ENCODE measurements at places on chromosomes 7 and 10.

GRCh38 chr10:79438021-79438698 lies 7.3 kb downstream of the ZCCHC24 start:
- no peak for DNase-seq
- H3K4me3 ChIP-seq = no peak overlapping the region
- no peak overlapping the region for H3K27ac ChIP-seq
- peaks cover under 1% of the 10 kb centered on the region for H3K4me1 ChIP-seq
- H3K27me3 ChIP-seq = no peaks in the 10 kb centered on the region
- H3K36me3 ChIP-seq = no peaks in the 10 kb centered on the region

- no peaks in the 10 kb centered on the region for H3K4me1 ChIP-seq
- H3K27me3 ChIP-seq = no peaks in the 10 kb centered on the region
- no peak overlapping the region for H3K4me3 ChIP-seq
- DNase-seq = no peak
Observed at GRCh38 chr10:122577311-122577885, 16.8 kb downstream of the DMBT1 start.

GRCh38 chr10:30383356-30383755 lies 34.3 kb upstream of the MTPAP start:
- no peak overlapping the region for H3K27ac ChIP-seq
- no peaks in the 10 kb centered on the region for H3K4me1 ChIP-seq
- H3K4me3 ChIP-seq = no peak overlapping the region
- no peaks in the 10 kb centered on the region for H3K36me3 ChIP-seq

DNA sequence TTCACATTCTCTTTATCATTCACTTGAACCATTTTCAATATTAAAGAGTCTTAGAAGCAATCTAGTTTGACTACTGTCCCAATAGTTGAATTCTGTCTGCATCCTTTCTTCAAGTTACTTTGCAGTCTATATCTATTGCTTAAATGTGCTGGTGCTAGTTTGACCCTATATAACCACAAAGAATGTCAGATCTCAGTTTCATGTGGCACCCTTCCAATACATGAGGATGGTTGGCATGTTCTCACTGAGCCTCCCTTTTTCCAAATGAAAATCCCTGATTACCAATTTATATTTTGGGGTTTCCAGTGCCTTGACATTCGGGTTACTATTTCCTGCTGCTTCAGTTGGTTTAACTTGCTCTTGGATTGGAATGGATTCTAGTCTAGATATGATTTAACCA lies 292.7 kb downstream of the EXOC4 start:
- no peaks in the 10 kb centered on the region for H3K36me3 ChIP-seq
- no peak for DNase-seq
- H3K4me1 ChIP-seq = no peaks in the 10 kb centered on the region
- H3K27me3 ChIP-seq = no peaks in the 10 kb centered on the region
- H3K4me3 ChIP-seq = no peak overlapping the region

- no peaks in the 10 kb centered on the region for H3K27me3 ChIP-seq
- no peak overlapping the region for H3K4me3 ChIP-seq
- H3K36me3 ChIP-seq = no peaks in the 10 kb centered on the region
- no peak for DNase-seq
Observed at GRCh38 chr7:47943676-47944474, 4.4 kb downstream of the PKD1L1 start.

DNA sequence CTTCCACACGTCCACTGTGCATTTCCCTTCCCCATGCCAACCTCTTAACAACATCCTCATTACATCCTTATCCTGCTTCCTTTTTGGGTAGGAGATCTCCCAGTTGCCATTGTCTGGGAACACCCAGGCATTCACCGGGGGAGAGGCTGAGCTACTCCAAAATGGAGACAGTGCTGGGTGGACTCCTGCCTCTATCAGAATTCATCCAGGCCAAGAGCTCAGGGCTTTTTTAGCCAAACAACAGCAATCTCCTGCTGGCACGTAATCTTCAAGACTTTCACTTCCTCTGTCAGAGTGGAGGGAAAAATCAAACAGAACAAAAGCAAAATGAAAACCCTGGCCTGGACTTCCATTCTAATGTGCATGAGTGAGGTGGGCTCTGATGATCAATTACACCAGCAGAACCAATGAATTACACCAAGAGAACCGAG lies 245.0 kb downstream of the PRPF18 start:
- no peaks in the 10 kb centered on the region for H3K27me3 ChIP-seq
- no peak overlapping the region for H3K4me3 ChIP-seq
- no peaks in the 10 kb centered on the region for H3K4me1 ChIP-seq
- H3K36me3 ChIP-seq = no peaks in the 10 kb centered on the region

GRCh38 chr7:136710751-136711150 lies 157.7 kb upstream of the CHRM2 start:
- H3K27ac ChIP-seq = no peak overlapping the region
- no peak for DNase-seq
- no peaks in the 10 kb centered on the region for H3K27me3 ChIP-seq
- no peaks in the 10 kb centered on the region for H3K36me3 ChIP-seq

GRCh38 chr7:151732292-151732691 lies 144.6 kb downstream of the PRKAG2 start:
- no peaks in the 10 kb centered on the region for H3K36me3 ChIP-seq
- H3K27ac ChIP-seq = no peak overlapping the region
- H3K4me3 ChIP-seq = no peak overlapping the region

- no peaks in the 10 kb centered on the region for H3K36me3 ChIP-seq
- no peaks in the 10 kb centered on the region for H3K27me3 ChIP-seq
- no peaks in the 10 kb centered on the region for H3K4me1 ChIP-seq
Observed at GRCh38 chr7:34143402-34143801, 238.1 kb downstream of the BMPER start.

- H3K36me3 ChIP-seq = no peaks in the 10 kb centered on the region
- no peaks in the 10 kb centered on the region for H3K27me3 ChIP-seq
- no peaks in the 10 kb centered on the region for H3K4me1 ChIP-seq
- no peak for DNase-seq
- H3K27ac ChIP-seq = no peak overlapping the region
Observed at GRCh38 chr7:138352570-138353461, 107.2 kb upstream of the TRIM24 start.

- no peak overlapping the region for H3K27ac ChIP-seq
- no peaks in the 10 kb centered on the region for H3K4me1 ChIP-seq
- DNase-seq = no peak
- no peak overlapping the region for H3K4me3 ChIP-seq
- H3K36me3 ChIP-seq = no peaks in the 10 kb centered on the region
Observed at GRCh38 chr10:97184971-97185325, 811 bp downstream of the SLIT1 start.

DNA sequence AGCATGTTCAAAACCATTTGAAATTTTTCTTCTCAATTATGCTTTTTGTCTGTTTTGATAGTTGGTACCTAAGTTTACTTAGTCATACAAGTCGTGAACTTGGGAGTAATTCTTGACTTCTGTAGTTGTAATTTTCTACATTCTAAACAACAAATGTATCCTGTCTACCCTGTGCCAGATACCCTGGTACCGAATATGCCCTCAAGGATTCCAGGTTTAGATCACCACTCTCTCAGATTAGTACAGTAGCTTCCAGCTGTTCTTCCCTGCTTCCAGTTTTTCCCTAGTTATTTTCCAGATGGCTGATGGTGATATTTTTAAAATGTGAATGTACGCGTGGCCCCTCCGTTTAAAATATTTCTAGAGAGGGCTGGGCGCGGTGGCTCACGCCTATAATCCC lies 6.5 kb downstream of the STAM start:
- no peaks in the 10 kb centered on the region for H3K36me3 ChIP-seq
- no peak for DNase-seq
- no peak overlapping the region for H3K27ac ChIP-seq
- H3K4me3 ChIP-seq = no peak overlapping the region
- H3K27me3 ChIP-seq = no peaks in the 10 kb centered on the region

GRCh38 chr10:89653410-89653869 lies 8.4 kb upstream of the PANK1 start:
- no peak for DNase-seq
- no peak overlapping the region for H3K4me3 ChIP-seq
- no peaks in the 10 kb centered on the region for H3K27me3 ChIP-seq
- H3K4me1 ChIP-seq = no peaks in the 10 kb centered on the region
- no peak overlapping the region for H3K27ac ChIP-seq

DNA sequence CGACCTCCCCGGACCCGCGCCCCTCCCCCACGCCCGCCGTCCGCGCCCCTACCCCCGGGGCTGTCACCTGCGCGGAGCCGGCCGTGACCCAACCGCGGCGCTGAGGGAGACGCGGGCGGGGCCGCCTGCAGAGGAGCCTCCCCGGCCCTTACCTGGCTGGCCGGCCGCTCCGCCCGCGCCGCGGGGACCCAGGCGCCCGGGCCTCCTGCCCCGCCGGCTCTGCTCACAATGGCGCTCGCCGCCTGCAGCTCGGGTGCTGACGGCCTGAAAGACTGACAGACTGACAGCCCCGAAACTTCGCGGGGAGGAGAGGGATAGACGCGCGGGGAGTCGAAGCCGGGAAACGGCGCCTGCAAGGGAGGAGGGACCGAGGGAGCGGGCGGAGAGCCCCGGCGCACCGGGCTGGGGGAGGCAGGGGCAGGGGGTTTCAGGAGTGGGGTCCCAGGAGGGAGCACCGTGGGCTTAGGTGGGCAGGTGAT lies 393 bp downstream of the ZNF467 start:
- H3K27me3 ChIP-seq = no peaks in the 10 kb centered on the region
- H3K27ac ChIP-seq = no peak overlapping the region
- no peak for DNase-seq
- no peaks in the 10 kb centered on the region for H3K36me3 ChIP-seq
- H3K4me1 ChIP-seq = peaks cover 12% of the 10 kb centered on the region

GRCh38 chr10:132972149-132972985 lies 30.0 kb upstream of the CFAP46 start:
- no peaks in the 10 kb centered on the region for H3K36me3 ChIP-seq
- H3K27me3 ChIP-seq = peaks cover 4% of the 10 kb centered on the region
- no peak overlapping the region for H3K4me3 ChIP-seq
- H3K4me1 ChIP-seq = no peaks in the 10 kb centered on the region

- no peaks in the 10 kb centered on the region for H3K4me1 ChIP-seq
- H3K36me3 ChIP-seq = peaks cover 17% of the 10 kb centered on the region
- no peaks in the 10 kb centered on the region for H3K27me3 ChIP-seq
- no peak for DNase-seq
- H3K27ac ChIP-seq = no peak overlapping the region
Observed at GRCh38 chr7:108492742-108493141, 33.2 kb downstream of the PNPLA8 start.

DNA sequence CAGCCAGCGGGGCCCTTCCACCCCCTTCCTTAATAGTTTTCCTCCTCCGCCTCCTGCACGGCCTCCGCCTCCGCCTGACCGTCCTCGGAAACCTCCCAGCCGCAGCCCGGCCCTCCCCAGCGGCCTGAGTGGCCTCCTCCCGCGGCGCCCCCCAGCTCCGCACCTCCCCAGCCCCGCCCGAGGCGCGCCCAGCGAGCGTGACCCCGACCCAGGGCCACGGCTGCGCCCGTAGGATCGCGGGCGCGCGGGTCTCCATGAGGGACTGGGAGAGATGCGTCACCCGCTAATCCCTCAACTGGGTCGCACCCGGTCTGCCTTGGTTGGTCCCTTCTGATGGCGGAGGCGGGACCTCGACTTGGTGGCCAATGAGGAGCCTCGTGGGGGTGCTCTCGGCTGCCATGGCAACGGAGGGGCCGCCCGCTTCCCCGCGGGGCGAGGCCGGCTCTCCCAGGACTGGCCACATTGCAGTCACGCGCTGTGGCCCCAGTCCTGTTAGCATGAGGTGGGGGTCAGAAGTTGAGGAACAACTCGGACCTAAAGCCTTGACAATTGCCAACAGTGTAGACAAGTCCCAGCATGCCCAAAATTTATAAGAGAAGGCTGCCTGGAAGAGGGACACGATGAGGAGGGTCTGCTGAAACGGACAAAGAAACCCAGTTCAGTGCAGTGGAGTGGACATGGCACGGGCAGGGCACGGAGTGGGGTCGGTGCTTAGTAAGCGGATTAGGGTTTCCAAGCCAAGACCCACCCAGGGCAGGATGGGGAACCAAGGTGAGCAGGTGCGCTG lies 24.3 kb downstream of the DDIT4 start:
- H3K36me3 ChIP-seq = no peaks in the 10 kb centered on the region
- H3K4me3 ChIP-seq = peak overlapping the region; percentile 45
- peaks cover 40% of the 10 kb centered on the region for H3K4me1 ChIP-seq
- H3K27ac ChIP-seq = peak overlapping the region; percentile 95
- no peaks in the 10 kb centered on the region for H3K27me3 ChIP-seq

- H3K27ac ChIP-seq = no peak overlapping the region
- H3K4me1 ChIP-seq = no peaks in the 10 kb centered on the region
- no peak for DNase-seq
- H3K27me3 ChIP-seq = no peaks in the 10 kb centered on the region
Observed at GRCh38 chr10:27225011-27225590, 15.5 kb downstream of the ACBD5 start.

Measured in effector memory CD4-positive, alpha-beta T cell (primary cell).